LoVo (cell line): ENCODE measurements at places on chromosomes 3 and 15.
A peak's percentile ranks its signal among the peaks of the same experiment; 100 is the strongest.

DNA sequence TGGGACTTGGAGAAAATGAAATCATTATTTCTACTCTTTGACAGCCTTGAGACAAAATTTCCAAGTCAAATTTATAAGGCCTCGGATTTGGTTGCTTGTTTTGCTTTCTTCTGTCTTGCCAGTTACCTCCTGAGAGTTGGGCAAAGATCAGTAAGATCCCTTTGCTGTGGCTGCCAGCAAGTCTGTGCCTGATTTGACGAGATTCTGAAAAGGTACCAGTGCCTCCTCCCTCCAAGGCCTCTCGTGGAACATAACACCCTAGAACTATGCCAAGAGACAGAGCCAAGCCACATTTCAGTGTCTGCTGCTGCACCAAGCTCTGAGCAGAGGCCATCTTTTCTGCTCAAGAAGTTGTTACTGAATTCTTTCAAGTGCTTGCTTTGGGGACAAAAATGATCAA lies 61.0 kb downstream of the GTPBP8 start:
- no peak for DNase-seq

DNA sequence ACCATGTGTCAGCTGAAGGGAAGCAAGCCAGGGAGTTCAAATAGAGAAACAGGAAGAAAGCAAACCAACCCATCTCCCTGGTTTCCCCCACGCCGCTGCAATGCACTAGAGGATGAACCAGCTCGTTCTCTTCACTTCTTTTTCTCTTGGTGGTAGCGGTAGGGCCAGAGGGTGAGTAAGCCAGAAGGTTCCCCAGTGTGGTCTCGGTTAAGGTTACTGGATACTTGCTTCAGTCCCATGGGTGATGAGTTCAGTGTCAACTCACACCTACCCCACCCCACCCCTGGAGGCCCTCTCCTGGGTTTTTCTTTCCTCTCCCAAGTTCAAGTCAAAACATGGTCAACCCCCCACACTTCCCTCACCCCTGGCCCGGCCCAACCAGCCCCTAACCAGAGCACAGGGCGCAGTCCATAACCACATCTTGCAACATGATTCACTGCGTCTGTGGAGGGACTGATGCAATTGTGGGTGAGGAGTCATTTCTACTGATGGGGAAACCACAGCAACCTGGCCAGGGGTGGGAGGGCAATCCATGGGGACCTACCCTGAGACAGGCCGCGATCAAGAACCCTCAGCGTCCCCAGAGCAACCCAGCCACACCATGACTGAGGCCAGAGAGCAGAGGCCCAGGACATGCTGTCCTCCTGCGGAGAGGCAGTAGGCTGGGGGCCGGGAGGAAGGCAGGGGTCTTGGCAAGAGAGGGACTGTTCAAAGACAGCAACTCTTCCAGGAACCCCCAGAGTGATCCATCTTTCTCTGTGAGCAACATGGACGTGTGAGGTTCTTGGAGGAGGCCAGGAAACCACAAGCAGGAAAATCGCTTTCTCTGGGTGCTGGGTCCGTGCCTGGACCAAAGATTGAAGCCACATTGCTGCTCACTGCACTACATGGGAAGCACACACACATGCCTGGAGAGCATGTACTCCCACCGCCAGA lies 276.6 kb downstream of the UACA start:
- no peak for DNase-seq

DNA sequence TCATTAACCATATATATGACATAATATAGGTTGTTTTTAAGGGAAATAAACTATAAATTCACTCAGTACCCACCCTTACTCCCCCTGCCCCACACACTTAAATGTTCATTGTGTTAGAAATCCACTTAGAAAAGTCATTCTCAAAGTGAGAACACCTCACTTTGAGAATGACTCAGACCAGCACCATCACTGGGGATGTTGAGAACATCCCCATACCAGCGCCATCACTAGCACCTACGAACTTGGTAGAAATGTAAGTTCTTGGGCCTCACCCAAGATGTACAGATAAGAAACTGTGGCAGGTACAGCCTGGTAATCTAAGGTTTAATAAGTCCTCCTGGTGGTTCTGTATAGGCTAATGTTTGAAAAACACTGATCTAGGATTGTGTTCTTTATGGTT lies 362.6 kb downstream of the LPP start:
- no peak for DNase-seq

DNA sequence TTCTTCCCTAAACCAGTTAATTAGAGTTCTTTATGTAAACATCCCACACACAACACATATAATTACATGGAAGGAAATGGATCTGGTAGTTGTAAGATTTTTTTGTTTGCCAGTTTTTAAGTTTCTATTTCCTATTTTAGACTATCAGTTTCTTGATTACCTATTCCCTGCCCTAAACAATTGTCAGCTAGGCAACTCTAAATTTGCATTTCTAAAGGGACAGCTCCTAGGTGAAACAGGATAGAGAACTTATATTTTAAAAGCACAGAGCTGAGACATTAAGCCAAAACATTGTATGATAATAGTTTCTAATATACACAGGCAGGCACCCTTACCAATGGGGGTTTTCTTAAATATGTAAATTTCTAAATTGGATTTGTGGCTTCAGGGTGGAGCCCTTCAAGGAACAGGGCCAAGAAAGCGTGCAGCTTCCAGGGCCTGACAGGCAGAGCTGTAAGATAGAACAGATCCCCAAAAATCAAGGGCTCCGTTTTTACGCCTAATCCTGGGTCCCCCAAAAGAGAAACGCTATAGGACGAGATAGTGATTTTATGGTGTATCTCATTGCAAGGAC lies 8.9 kb downstream of the LEKR1 start:
- DNase-seq: no peak

GRCh38 chr3:71784201-71784913 lies 591 bp downstream of the PROK2 start:
- DNase-seq: no peak

- no peak for DNase-seq
These were observed 147.1 kb upstream of the RGMA start for GRCh38 chr15:93235926-93236780.

DNA sequence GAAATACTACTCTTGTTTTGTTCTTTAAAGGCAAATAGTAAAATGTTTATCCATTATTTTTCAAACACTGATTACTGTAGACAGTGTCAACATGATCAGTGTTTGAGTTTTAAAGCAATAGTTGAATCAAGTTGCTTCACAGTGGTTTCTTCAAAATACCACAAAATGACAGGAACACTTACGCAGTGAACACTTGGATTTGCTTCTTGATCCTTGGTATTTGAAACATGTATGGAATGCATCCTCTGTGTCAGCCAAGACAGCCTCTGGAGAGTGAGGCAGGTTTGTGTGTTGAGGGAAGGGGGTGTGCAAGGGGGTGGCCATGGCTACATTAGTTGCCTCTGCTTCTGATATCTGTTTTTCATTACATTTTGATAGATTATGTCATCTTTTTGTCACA lies 413.0 kb downstream of the RBMS3 start:
- peak; percentile 28 for DNase-seq

GRCh38 chr3:149402481-149402880 lies 25.0 kb upstream of the TM4SF1 start:
- DNase-seq: no peak
